ENCODE measurements at places on chromosomes 1 and 21. TPM values are rescaled to one million over a fixed set of nuclear protein-coding genes. Genes with fewer than 3 reads are reported as not detected.

DNA sequence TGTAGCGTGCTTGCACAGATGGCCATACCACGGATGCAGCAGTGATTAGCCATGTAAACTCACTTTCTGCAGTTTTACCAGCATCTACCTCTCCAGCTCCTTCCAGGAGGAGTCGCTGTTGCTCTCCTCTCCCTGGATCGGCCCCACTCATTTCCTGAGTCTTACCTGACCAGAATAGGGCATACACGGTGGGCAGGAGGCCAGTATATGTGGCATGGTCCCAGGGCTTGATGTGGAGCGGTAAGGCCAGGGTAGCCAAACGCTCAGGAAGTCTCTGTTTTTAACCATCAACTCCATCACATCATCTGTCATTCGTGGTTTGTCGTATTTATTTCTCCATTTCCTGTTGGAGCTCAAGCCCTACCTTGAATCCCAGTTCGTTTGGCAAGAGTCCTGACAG lies 163.4 kb upstream of the USP24 start:
- no peak for DNase-seq

DNA sequence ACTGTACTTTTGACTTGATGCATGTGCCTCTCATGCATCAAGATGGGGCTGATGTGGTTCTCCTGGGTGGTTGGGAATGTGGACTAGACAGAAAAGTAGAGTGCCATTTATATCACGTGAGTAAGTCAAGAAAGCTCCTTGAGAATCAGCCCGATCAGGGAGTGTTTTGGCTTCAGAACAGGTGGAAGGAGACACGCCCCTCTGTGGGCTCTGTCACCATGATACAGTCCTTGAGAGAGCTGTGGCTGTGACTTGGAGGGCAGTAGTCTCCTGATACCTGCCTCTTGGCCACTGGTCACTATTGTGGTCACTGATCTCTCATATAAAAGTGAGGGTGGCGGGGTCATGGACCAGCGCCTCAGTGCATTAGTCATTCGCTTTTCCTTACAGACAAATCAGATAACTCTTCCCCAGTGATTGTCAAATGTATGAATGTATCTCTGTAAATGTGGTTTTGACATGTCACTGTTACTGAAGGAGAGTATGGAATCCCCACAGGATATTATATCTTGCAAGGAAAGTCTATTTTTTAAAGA lies 8.9 kb upstream of the C4BPB start:
- no peak for DNase-seq

DNA sequence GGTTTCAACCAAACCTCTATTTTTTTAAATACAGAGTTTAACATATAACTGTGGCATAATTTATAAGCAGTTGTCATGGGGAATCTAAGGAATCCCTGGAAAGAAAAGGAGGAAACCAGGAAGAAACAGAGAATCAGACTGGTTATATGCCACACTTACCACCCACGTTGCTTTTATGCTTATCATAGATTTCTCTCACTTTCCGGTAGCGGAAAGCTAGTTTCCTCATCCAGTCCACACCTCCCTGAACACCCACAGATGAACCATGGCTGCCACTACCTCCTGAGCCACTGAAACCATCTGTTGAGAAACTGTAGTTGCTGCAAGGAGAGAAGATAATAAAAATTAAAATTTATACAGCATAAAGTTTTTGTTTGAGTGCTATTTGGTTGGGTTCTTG lies 33.5 kb downstream of the XKR8 start:
- DNase-seq, result no peak

- DNase-seq, result no peak
Observed at GRCh38 chr1:221700536-221700935, 41.4 kb downstream of the DUSP10 start.

DNA sequence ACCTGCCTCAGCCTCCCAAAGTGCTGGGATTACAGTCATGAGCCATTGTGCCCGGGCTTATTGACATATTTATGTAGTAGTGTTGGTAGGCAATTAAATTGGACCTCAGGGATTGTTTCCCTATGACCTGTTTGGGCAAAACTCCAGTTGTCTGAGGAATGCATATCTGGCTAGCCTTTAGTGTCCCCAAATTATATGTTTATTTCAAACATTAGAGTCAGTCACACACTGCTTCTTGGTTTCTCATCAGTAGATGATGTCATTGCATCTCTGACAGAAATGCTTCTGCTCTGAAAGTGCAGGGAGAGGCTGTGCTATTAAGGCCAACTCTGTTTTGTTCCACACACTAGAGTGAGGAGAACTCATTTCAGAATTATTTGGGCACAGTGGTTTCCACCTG lies 12.5 kb downstream of the PIP5K1A start:
- DNase-seq, result no peak

GRCh38 chr1:83058327-83058726 lies 940.6 kb downstream of the TTLL7 start:
- no peak for DNase-seq

DNA sequence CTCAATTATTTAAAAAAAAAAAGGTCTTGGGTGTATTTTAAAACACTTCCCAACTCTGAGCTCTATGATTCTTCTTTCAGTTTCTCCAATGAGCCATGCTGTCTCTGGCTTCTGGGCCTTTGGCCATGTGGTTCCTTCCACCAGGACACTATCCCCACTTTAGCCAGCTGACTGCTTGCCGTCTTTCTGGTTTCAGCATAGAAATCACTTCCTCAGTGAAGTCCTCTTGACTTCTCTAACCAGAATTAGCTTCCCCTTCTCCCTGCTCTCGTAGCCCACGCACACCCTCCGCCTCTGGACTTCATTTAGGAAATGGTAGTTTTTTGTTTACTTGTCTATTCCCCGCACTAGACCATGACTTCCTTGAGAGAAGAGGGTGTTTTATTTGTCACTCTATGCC lies 1.1 kb upstream of the DIO1 start:
- no peak for DNase-seq

DNA sequence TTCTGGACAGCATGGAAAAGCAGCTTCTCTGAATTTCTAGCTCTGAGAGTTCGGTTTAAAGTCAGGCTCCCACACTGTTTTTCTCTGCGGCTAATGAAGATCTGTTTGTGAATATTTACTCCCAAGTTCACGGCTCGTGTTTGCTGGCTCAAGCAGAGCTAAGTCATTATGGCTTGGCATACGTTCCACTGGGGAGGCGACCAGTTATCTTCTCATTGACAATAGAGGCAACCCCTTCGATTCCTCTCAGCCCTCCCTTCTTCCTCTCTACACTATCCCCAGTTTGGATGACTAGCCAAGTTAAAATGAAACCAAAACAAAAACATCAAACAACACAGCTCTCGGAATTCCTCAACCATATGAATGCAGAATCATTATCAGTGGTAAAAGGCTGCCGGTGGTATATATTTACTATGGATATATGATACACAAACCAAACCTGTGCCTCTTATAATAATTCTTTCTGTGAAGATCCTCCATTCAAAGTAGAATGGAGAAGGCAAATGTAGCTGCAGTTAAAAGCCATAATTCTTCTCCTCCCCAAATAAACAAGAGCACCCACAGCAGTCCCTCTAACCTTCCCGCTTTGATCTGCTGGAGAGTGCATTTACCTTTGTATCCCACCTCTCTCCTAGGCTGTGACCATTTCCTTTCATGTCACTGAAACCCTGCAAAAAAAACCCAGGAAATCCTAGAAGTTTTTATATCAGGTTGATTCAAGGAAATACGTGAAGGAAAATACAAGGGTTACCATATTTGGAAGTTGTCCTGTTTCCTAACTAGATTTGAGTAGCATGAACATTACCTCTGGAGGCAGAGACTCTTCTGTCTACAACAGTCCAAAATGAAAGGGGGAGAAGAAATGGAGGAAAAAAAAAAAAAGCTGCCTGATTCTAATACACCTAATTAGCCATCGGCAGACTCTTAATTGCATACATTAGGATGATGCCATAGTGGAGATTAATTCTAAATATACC lies 108.3 kb upstream of the USH2A start:
- DNase-seq, result no peak

RGS1 gene
- not detected for total RNA-seq

- DNase-seq, result no peak
Observed at GRCh38 chr21:36038701-36039497, 21.4 kb downstream of the SETD4 start.

MAP1LC3C gene
- 0.27 TPM for total RNA-seq

JAM2 gene
- 2.0 TPM for total RNA-seq

HES5 gene
- total RNA-seq, result 0.71 TPM

- DNase-seq, result no peak
Observed at GRCh38 chr1:36083635-36084496, at the start of gene TEKT2. TEKT2 (plus strand) TSS chr1:36084094; CDS start chr1:36084922, 828 bp downstream.

FH gene
- 53.6 TPM for total RNA-seq

METTL25B gene
- total RNA-seq, result 13.0 TPM

KHDRBS1 gene
- total RNA-seq, result 110 TPM

GRCh38 chr21:44865561-44866280 lies 7.8 kb downstream of the PTTG1IP start:
- no peak for DNase-seq

GRCh38 chr1:145858238-145858900 lies 512 bp downstream of the PIAS3 start:
- DNase-seq, result no peak

DNA sequence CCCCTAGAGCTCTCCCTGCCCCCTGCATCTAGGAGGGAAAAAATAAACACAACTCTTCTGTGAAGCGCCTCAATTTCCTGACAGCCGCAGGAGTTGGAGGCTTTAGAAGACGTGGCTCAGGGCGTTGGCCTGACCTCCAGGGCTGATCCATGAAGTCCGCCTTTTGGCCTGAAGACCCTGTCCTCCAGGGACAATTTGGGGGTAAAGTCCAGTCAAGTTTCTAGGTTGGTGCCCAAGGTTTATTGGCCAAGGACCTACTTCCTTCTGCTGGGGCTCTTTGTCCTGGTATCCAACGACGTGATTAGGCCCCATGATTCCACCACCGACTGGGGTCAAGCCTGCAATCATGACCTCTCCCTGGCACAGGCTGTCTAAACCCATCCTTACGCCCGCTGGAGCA lies 54.9 kb downstream of the PTPRF start:
- no peak for DNase-seq

- DNase-seq, result no peak
Observed at GRCh38 chr1:100237091-100237490, 12.5 kb downstream of the DBT start.

- no peak for DNase-seq
Observed at GRCh38 chr1:27727126-27727525, 1.4 kb downstream of the FAM76A start.

FAM78B gene
- 0.33 TPM for total RNA-seq

GRCh38 chr1:160880216-160880615 lies 4.8 kb downstream of the ITLN1 start:
- DNase-seq, result no peak

S100A3 gene
- total RNA-seq, result 12.0 TPM

GRCh38 chr1:168467452-168467851 lies 76.3 kb downstream of the XCL2 start:
- no peak for DNase-seq

DNA sequence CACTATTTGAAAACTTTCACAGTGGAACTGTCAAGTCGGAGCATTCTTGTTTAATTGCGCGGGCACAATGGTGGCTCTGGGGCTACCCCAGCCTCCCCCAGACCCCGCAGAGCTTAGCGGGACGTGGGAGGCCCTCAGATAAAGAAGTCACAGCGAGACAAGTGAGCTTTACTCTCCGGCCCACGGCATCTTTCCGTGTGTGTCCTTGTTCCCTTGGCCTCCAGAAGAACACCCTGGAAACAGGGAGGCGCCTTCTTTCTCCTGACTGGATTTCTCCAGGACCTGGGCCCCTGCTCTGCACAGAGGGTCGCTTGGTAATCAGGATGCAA lies 382.8 kb downstream of the RRAGC start:
- DNase-seq, result no peak

DNA sequence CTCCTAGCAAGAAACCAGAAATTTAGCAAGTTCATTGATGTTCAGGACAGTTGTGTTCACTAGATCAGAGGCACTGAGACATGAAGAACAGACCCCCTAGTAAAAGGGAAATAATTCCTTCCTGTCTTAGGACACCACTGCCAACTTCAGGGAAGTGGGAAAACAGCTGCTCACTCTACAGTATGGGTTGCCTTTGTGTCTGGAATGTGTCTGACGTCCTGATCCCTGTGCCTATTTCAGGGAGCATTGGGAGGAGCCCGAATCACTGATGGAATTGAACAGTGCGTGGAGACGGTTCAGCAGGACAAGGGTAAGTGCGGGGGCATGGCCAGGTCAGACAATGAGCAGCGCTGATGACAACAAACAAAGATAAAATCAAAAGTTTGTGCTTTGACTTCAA lies 21.0 kb downstream of the S100A11 start:
- no peak for DNase-seq

FHAD1 gene
- 0.21 TPM for total RNA-seq

GRCh38 chr21:29829564-29830275 lies 110.1 kb downstream of the GRIK1 start:
- DNase-seq, result no peak

DNA sequence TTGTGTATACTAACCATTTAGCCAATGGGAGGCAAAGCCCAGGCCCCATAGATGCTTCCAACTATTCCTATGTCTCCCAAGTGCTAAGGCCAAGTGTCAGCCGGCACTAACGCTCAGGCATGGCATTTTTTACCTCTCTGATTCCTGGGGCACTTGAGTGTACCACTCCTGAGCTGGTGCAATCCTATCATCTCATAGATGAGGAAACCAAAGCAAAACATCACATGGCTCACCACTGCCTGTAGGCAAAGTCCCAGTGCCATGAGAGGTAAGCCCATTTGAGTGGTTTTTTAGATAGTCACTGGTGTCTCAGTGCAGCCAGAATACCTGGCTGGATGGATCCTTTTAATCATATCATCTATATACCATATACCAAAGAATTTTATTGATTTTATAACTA lies 8.0 kb upstream of the CCN1 start:
- DNase-seq, result no peak

- DNase-seq, result no peak
Observed at GRCh38 chr1:180155182-180155682, 563 bp downstream of the QSOX1 start.

GRCh38 chr21:36542312-36543101 lies 62.6 kb upstream of the CLDN14 start:
- no peak for DNase-seq

SLC25A34 gene
- 0.34 TPM for total RNA-seq

GRCh38 chr1:78839704-78840277 lies 166.7 kb downstream of the ADGRL4 start:
- DNase-seq, result no peak

SYPL2 gene
- 1.2 TPM for total RNA-seq

GRCh38 chr21:45251635-45252447 lies 35.9 kb downstream of the POFUT2 start:
- no peak for DNase-seq

- DNase-seq, result no peak
Observed at GRCh38 chr1:208233978-208234377, 10.2 kb downstream of the PLXNA2 start.

CYP2J2 gene
- 1.9 TPM for total RNA-seq

DNA sequence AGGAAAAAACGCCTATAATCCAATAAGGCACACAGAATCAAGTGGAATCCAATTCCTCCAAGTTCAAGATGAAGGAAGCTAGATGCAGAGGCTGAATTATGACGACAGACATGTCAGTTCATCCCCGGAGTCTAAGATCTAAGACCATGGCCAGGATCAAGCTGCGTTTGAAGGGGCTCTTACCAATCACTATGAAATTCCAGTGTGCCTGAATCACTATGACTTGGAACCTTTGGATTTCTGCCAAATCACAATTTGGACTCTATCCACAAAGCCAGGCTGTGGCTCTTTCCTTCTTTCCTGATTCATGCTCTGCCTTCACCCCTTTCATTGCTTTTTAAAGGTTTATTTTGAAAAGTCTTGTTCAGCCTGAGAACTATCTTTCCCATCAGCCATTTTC lies 17.1 kb downstream of the OLIG2 start:
- peak; percentile 31 for DNase-seq

- no peak for DNase-seq
Observed at GRCh38 chr1:151763990-151764389, 694 bp upstream of the MRPL9 start.
